ENCODE measurements at places on chromosomes 2 and 18.

DNA sequence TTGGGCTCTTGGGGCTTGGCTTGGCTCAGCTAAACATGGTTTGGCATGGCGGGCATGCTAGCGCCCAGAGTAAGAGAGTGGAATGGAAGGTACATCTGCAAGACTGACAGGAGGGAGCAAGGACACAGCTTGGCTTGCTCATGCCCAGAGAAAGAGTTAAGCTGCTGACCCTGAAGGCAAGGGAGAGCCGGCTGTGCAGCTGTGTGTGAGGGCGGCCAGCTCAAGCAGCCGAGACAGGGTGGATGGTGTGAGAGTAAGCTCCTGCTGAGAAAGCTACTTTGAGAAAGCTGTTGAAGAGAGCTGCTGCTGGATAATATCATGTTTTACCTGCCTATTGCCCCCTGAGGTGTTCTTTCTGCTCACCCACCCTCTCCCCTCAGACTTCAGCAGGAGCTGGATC, 135.6 kb downstream of the CCBE1 start:
- no peak for DNase-seq

DNA sequence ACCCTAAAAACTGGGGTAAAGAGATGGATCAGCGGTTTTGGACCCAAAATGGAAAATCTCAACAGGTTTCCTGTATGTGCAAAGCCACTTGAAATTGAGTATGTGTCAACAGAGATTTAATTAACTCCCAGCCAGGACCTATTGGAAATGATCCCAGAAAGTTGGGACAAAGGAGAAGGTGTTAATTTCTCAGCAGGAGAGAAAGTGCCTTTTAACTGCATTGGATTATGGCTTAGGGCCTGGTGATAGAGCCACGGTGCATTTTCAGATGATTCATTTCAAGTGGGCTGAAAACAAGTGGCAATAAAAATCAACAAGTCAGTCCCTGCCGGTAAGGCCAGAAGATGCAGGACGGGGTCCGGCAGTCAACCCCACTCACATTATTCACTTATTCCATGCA, 80.2 kb upstream of the BCL11A start:
- no peak for DNase-seq

DNA sequence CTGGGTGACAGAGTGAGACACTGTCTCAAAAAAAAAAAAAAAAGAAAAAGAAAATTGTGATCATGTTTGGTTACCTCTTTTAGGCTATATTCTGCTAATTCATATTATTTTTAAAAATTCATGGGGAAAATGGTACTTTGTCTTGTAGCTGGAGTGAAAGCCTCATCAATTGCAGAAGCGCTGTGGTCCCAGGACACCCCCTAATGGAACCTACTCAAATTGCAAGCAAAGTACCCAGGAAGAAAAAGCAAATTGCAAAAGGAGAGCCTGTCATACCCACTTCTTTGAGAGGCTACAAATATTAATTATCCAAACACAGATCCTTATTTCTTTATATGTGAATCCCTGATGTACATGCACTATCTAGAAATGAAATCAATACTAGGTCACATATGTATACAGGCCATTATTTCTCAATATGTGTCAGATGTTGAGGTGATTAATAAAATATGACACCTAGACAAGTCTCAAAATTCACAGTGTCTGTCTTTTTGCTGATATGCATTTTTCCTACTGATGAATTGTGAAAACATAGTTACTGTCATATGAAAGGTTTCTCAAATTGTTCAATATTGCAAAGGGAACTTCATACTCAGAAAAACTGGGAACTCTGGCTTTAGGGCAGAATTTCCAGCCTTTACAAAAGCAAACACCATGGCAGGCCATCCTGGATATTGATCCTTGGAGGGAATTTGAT, 12.6 kb downstream of the CRACDL start:
- no peak for DNase-seq

GRCh38 chr18:5941890-5942289, 46.6 kb upstream of the TMEM200C start:
- no peak for DNase-seq

- no peak for DNase-seq
Measured at GRCh38 chr2:226354434-226354833, 445.2 kb downstream of the IRS1 start.

DNA sequence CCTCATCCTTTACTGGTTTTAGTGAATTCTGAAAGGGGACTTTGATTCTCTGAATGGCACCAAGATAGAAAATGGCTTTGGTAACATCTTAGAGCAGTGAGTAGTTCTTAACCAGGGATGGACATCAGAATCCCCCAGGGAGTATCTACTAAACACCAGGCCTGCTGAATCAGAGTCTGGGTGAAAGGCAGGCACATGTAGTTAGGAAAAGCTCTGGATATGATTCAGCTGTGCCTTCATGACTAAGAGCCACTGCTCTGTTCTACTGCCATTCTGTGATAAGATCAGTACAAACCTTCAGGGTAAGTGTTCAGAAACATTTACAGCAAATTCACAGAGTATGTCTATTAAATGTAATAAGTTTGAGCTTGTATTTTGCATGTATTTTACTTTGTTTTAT, 46.2 kb upstream of the B3GNT2 start:
- DNase-seq = no peak
